Fibroblast of pulmonary artery (primary cell): ENCODE measurements at places on chromosomes 3 and 15.

DNA sequence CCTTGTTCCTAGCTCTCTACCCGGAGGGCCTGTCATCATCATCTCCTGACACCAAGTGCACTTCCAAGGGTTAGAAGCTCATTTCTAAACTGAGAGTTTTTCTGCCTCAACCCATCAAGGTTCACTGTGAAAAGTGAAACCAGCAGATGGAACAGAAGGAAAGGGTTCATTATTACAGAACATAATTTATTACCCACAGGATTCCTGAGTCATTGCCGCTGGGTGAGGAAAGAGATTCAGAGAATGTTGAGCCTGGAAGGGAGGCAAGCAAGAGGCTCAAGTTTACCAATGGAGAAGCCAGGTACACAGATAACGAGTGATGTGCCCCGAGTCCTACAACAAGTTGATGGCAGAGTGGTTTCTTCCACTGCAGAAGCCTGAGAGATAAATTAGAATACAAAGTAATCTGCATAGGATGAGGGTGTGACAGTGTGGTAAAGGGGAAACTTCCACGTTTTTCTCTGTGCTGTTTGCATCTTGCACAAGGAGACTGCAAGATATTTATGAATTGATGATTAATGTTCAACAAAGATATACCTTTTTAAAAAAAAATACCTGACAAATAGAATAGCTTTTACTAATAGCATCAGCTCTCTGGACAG is 80.5 kb upstream of the SETMAR start:
- DNase-seq: no peak

DNA sequence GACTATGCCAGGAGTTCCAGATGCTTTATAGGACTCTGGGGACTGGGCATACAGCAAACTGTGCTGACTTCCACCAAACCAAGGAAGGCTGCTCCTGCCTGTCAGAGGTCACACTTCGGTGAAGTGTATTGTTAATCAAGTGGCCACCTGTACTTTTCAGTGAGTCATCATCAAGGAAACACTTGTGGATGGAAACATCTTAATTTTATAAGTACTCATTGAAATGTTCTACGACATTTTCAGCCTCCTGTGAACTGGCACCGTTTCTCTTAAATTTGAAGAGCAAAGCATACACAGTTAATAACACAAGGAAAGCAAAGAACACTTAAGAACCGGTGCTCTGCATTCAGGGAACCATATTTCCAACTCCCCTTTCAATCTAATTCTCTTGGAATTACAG is 801.7 kb upstream of the DPPA4 start:
- DNase-seq: no peak

- peak; percentile 48 for DNase-seq
These were observed 711 bp downstream of the XXYLT1 start for GRCh38 chr3:195270079-195270816.

DNA sequence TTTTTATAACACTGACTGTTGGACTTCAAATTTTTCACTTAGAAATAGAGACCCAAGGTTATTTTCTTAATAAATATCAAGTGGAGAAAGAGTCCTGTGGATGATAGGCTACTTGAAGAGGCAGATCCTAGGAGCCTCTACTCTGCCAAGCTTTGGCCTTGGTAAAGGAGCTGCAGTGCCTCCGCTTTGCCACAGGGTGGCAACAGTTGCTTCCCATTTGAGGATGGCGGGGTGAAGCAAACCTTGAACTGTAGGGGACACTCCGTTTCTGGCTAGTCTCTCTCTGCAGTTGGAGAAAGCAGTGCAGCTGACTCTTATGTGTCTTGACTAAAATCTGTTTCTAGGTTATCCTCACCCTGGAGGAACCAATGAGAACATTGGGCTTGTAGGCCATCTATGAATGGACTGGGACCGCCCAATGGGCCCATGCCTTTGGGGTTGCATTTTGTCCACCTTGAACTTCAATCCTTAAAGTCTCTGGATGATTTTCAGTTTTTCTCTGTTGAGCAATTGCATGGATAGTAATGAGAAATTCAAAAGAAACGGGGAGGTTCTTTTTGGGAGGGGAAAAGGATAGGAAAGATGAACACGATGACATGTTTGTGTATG is 9.8 kb downstream of the SCG5 start:
- DNase-seq: peak; percentile 75

GRCh38 chr3:18090377-18090776 is 334.8 kb downstream of the SATB1 start:
- DNase-seq: no peak

DNA sequence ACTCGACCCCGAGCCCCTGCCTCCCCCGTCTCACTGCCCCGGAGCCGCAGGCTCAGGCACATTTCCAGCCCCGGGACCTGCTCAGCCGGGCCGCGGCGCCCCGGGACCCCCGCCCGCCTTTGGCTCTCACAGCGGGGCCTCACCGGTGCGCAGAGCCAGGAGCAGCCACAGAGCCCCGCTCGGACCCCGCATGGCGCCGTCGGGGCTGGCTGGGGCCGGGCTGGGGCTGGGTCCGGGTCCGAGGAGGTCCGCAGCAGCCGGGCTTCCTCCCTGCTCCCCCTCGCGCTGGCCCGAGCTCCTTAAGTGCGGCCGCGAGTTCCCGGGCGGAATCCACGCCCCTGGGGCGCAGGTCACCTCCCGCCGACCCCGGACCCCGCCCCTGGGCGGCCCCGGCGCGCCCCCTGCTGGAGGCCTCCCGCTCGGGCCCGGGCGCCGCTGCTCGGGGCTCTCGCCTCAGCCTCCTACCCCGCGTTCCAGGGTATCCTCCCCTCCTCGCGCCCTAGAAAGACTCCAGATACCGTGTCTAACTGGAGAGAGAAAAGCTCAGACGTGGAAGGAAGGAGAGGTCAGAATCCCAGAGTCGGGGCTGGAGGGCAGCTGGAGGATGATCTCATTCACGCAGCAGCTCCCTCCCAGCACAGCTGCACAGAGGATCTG is at the start of gene MELTF:
TSS of gene MELTF (minus strand) at position 307 of the 657 bp plus-strand sequence. CDS start at position 192, 115 bp downstream.
- peak; percentile 74 for DNase-seq

DNA sequence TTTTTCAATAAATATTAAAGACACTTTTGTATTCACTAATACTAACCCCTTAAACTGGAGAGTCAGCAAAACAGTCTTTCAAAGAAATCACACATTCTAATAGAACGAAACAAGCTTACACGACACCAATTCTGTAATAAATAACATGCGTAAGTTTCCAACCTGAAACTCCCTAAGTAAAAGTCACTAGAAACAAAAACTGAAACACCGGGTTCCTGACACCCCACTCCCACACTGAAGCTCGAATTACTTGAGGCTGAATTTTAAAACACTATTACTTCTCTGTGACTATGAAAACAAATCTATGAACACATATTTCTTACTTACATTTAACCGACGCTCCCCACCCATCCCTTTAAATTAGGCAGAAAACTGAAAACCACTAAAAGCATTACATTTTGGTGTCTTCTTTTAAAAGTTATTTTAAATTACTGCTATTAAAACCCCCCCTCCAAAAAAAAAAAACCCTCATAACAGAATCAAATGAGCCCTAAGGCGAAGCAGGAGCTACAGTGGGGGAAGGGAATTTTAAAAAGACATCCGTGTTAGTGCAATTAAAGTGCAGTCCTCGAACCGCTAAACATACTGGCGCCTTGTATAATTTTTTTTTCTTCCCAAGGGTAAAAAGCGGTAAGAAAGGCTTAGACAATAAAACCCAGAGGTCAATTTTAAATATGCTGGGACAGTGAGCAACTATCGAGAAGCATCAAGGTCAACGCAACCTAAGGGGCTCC is 878 bp downstream of the SPPL2A start:
- peak; percentile 29 for DNase-seq

DNA sequence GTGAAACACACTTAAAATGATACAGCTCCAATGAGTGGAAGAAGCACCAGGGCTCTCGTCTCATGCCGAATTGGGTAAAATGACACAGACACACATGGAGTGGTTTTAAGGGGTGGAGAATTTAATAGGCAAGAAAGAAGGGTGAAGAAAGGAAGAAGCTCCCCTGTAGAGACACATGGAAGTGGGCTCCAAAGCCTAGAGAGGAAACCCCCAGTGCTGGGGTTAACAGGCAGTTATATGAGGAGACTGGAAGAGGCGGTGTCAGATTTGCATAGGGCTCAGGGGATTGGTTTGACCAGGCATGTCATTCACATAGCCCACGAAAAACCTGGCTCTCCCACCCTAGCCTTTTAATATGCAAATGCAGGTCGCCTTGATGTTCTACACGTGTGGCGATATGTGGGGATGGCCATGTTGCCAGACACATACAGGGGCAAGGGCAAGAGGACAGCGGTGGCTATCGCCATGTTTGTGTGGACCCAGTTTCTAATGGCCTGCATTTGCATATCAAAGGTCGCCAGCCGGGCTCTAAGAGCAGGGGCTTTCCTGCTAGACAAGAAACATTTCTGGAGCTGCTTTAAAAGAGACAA is 1.9 kb upstream of the DPH6 start:
- DNase-seq: no peak

DNA sequence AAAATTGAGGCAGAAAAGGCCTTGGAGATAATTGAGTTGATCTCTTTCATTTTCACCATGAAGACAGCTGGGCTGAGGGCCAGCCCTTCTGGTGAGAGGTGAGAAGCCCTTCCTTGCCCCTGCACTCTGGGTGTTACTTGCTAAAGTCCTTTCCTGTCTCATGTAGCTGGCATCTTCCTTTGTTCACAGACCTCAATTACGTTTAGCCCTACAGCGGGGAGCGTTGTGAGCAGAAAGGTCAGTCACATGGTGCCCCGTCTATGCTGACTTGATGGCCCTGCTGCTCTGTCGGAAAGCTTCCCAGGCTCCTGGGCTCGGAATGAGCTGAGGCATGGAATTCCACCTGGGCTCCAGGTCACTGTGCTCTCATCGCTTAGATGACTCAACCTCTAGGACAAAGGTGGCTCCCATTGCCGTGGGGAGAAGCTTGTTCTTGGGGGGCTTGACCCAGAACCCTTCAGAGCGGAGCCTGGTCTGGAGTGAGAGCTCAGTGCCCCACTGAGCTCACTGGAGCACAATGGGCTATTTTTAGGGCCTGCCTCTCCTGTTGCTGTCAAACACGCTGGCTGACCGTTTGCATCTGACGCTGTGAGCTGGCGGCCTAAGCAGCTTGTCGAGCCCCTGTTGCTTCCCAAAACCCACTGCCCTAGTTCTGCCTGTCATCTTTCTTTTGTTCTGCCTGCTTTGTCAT is 47.0 kb downstream of the RPLP1 start:
- no peak for DNase-seq

- DNase-seq: peak; percentile 61
These were observed 374.2 kb downstream of the PLCL2 start for GRCh38 chr3:17258823-17259436.

- DNase-seq: no peak
These were observed 50.7 kb upstream of the FOXB1 start for GRCh38 chr15:59953392-59953883.

DNA sequence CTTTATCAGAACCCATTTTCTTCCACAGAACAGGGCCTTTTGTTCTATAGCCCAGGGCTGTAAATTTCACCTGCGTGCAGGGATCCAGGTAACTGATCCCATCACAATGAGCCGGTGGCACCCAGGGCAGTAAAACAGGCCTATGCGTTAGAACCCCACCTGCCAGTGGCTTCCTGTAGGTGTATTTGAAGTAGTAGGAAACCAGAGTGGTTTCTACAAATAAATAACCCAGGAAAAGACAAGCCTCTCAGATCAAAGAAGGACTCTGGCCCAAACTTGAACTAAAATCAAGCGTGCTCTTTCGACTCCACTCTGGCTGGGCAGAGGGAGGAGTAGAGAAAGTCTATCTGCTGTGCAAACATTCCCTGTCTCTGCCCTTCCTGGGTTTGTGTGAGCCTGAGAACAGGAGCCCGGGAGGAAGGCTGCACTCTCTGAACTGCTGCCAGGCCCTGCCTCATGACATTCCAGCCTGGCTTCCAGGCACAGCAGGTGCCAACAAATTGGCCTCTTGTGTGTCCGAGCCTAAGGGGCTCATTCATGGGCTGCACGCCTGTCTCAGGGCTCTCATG is 77.7 kb downstream of the CEMIP start:
- DNase-seq: peak; percentile 13

GRCh38 chr3:138400651-138401070 is 33.8 kb upstream of the ESYT3 start:
- no peak for DNase-seq

DNA sequence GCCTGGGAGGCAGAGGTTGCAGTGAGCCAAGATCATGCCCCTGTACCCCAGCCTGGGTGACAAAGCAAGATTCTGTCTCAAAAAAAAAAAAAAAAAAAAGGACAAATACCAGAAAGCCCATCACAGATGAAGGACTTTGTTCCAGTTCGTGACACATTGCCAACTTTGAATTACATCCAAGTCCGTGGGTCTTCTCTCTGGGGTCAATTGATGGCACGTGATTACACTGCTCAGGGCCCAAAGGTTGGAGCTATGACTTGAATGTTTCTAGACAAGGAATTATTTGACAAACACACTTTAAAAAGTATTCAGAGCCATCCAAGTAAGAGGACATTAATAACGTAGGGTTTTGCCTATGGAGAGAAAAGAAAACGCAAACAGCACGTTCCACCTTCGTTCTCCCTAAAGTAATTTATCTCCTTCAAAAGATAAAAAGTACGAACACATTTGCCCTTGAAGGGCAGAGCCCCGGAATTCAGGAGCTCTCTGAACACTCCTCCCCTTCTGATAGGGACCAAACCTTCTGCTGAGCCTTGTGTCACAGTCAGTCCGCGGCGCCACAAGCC is 31.3 kb upstream of the ST3GAL6 start:
- no peak for DNase-seq

DNA sequence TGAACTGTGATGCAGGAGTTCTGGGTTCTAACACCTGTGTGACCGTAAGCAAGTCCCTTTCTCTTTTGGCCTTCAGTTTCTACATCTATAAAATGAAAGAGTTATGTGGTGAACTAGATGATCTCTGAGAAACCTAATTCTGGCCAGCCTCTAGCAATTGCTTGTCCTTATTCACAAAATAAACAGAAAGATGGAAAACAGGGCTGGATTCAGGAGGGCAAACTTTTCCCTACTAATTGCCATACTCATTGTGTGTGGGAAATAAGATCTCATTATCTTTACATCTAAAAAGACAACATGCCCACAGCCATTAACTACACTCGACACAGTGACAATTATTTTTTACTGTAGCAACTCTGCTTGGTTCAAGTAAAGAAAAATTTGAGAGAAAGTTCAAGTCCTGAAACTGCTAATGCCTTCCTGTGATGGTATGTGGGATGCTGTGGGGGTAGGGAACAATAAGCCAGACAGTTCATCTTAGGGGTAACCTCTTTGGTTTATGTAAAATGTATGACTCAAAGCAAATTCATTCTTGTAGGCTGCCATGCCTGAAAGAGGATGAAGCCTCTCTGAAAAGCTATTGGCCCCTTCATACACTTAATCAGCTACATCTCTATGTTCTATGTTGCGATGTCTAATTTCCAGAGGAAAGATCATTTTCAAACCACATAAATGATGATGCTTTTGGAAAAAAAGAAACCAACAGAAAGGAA is 177.6 kb upstream of the BCL6 start:
- DNase-seq: peak; percentile 11

DNA sequence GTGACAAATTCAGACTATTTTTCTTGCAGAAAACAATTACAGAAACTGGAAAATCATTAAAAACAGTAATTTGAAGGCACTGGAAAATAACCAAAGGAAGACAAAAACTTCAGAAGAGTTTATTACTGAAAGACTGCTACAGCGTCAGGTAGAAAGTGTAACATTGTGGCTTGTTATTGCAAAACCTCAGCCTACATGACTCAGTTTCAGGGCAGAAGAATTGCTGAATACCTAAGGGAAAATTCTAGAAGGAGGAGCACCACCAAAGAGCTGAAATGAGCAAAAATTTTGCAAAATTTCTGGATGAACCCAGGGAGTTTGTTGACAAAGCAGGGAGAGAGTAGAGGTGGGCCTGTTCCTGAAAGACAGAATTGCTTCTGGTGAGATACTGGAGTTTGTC is 219.6 kb downstream of the C3orf38 start:
- no peak for DNase-seq
